ENCODE measurements at places on chromosomes 6 and 20. TPM values are rescaled to one million over a fixed set of nuclear protein-coding genes. Genes with fewer than 3 reads are reported as not detected.

Gene BPIFB1
- not detected for polyA plus RNA-seq

Gene FOXS1
- polyA plus RNA-seq = 2.9 TPM

Gene TNF
- polyA plus RNA-seq = not detected

Gene MROH8
- polyA plus RNA-seq = 4.9 TPM

Gene APOBEC2
- polyA plus RNA-seq = not detected

All from brain (organoid and tissue), 16 donors.